Stomach (tissue), 19 donors: ENCODE measurements at places on chromosomes 5 and 9. TPM values are rescaled to one million over a fixed set of nuclear protein-coding genes. Genes with fewer than 3 reads are reported as not detected.

HRH2 gene
- total RNA-seq, result 44.6 TPM

CCDC69 gene
- 62.0 TPM for total RNA-seq

TNFSF8 gene
- total RNA-seq, result not detected

SV2C gene
- not detected for total RNA-seq

GRIA1 gene
- total RNA-seq, result 2.6 TPM

ENTPD2 gene
- 2.2 TPM for total RNA-seq

POMT1 gene
- total RNA-seq, result 15.4 TPM

SLC25A2 gene
- total RNA-seq, result 4.8 TPM

TXN gene
- 89.3 TPM for total RNA-seq

KLHL3 gene
- total RNA-seq, result 19.4 TPM

SNAPC4 gene
- 6.2 TPM for total RNA-seq

- no peaks in the 10 kb centered on the region for H3K27me3 ChIP-seq
- no peaks in the 10 kb centered on the region for H3K4me1 ChIP-seq
- no peak overlapping the region for H3K27ac ChIP-seq
- no peak overlapping the region for H3K4me3 ChIP-seq
These were observed 9.8 kb downstream of the SLC31A2 start for GRCh38 chr9:113160571-113160970.

- H3K36me3 ChIP-seq, result no peaks in the 10 kb centered on the region
- no peak overlapping the region for H3K4me3 ChIP-seq
- H3K4me1 ChIP-seq, result no peaks in the 10 kb centered on the region
- no peak for DNase-seq
- H3K27me3 ChIP-seq, result no peaks in the 10 kb centered on the region
These were observed 31.6 kb downstream of the ADGRV1 start for GRCh38 chr5:90590170-90590569.

GRCh38 chr9:115170358-115171073, 52.6 kb upstream of the TNC start:
- no peaks in the 10 kb centered on the region for H3K36me3 ChIP-seq
- no peaks in the 10 kb centered on the region for H3K27me3 ChIP-seq
- H3K27ac ChIP-seq, result no peak overlapping the region
- no peak overlapping the region for H3K4me3 ChIP-seq
- H3K4me1 ChIP-seq, result no peaks in the 10 kb centered on the region

GRCh38 chr9:114124666-114125475, 25.8 kb upstream of the KIF12 start:
- no peak overlapping the region for H3K4me3 ChIP-seq
- DNase-seq, result no peak
- H3K4me1 ChIP-seq, result peaks cover 21% of the 10 kb centered on the region
- H3K27me3 ChIP-seq, result no peaks in the 10 kb centered on the region
- no peak overlapping the region for H3K27ac ChIP-seq

DNA sequence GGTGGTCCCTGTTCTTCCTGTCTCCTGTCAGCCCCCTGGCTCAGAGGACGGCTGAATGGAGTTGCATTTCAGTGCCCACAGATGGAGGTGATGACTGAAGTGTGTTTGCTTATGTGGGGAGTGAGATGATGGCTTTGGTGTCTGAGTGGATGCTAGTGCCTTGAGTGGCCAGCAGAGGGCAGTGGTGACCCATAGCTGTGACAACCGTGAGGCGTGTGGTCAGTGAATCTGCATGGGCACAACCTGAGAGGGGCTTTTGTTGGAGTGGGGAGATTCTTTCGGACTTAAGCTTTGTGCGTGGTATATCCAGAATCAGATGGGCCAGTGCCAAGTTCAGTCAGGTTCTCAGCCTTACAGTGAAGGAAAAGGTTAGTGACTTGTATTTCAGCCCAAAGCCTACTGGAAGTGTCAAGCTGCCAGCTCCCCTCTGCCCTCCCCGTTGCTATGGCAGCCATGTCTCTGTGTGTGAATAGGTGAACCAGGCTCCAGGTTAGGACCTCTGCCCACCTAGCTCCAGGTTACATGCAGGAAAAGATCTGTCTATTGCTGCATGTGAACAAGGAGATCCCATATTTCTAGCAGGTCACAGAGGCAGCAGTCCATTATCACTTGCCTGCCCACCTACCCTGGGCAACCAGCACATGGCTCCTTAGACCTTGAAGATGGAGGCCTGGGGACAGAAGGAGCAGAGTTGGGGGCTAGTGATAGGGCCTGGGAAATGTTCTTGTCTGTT, 14.7 kb upstream of the CXXC5 start:
- no peak overlapping the region for H3K4me3 ChIP-seq
- peaks cover 35% of the 10 kb centered on the region for H3K4me1 ChIP-seq
- peak; percentile 71 for DNase-seq

DNA sequence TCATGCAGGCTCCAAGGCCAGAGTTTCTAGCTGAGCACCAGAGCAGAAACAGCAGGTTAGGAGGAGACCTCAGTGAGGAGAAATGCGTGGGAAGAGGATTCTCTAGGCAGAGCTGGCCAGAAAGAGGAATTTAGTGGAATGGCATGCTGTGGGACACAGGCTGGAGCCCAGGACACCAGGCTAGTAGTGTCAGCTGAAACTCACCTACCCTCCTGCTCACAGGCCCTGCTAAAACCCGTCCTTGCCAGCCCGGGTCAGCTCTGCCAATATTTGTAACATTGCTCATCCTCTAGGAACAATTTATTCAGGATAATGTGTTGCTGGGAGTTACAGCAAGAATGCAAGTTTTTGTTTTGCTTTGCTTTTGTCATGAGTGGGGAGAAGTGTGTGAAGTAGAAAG, 40.2 kb upstream of the AGXT2 start:
- H3K27me3 ChIP-seq, result no peaks in the 10 kb centered on the region
- no peak overlapping the region for H3K27ac ChIP-seq
- no peaks in the 10 kb centered on the region for H3K36me3 ChIP-seq

- peaks cover 6% of the 10 kb centered on the region for H3K4me1 ChIP-seq
- H3K27ac ChIP-seq, result no peak overlapping the region
- no peak overlapping the region for H3K4me3 ChIP-seq
- peaks cover 15% of the 10 kb centered on the region for H3K27me3 ChIP-seq
- H3K36me3 ChIP-seq, result no peaks in the 10 kb centered on the region
These were observed 55.4 kb upstream of the RNF130 start for GRCh38 chr5:180126716-180127681.

GRCh38 chr9:31334837-31335528, 1049.5 kb upstream of the ACO1 start:
- H3K36me3 ChIP-seq, result no peaks in the 10 kb centered on the region
- H3K27me3 ChIP-seq, result no peaks in the 10 kb centered on the region

DNA sequence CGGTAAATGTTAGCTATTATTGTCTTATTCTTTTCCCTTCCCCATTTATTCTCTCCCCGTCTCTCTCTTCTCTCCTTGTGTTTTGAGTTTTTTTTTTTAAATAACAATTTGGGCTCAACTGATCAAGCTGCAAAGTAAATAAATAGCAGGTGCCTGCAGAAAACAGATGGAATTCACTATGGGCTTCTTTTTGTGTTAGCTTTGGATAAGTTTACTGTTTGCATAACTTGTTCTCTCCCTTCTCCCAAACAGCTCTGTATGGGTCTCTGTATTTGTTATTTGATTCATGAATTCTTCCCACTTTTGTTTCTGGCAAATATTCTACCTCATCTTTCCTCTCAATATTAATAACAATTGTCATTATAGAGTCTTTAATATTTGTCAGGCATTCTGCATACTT, 111.8 kb upstream of the ASTN2 start:
- peaks cover 7% of the 10 kb centered on the region for H3K4me1 ChIP-seq
- H3K4me3 ChIP-seq, result no peak overlapping the region
- no peaks in the 10 kb centered on the region for H3K27me3 ChIP-seq
- no peaks in the 10 kb centered on the region for H3K36me3 ChIP-seq
- DNase-seq, result no peak

- H3K36me3 ChIP-seq, result no peaks in the 10 kb centered on the region
- no peaks in the 10 kb centered on the region for H3K27me3 ChIP-seq
- H3K4me3 ChIP-seq, result no peak overlapping the region
- DNase-seq, result no peak
- H3K27ac ChIP-seq, result no peak overlapping the region
These were observed 2.6 kb downstream of the FABP6 start for GRCh38 chr5:160231783-160232342.

GRCh38 chr5:138274189-138274853, at the start of gene GFRA3:
Gene GFRA3 (minus strand): TSS chr5:138274621. CDS start chr5:138274424, 197 bp downstream.
- peak within 1 kb of the TSS; percentile 42 for H3K4me3 ChIP-seq
- DNase-seq, result no peak
- peaks cover 39% of the 10 kb centered on the region for H3K27me3 ChIP-seq
- no peaks in the 10 kb centered on the region for H3K36me3 ChIP-seq

DNA sequence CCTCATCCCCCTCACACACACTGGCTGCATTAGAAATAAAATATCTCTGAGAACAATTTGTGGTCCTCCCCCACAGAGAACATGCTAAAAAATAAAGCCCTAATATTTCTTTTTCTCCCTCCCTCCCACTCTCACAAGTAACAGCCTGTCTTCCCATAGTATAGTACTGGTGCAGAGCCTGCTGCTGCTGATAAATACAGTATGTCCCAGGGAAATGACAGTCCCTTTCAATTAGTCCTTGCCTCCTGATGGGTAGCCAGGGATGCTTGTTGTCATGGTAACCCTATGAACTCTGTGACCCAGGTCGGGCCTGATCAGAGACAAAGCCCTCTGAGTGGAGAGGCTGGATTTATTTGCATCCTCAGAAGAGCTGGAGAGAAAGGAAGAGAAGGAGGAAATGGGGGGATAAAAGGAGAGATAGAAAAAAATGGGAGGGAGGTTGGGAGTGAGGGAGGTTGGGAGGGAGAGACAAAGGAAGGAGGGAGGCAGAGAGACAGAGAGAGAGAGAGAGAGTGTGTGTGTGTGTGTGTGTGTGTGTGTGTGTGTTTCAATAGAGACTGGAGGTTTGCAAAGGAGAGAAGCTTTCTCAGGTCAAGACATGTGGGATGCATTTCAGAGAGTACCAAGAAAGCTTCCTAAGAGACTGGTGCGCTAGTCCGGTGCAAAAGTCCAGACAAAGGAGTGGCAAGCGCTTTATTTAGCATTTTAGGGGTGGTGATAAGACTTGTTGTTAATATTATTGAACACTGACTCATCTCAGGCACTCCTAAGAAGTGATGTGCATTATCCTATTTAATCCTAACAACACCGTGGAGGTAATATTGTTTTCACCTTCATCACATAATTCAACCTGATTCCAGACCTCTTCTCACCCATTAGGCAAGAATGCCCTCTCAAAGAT, 260.8 kb downstream of the FAM114A2 start:
- no peak overlapping the region for H3K27ac ChIP-seq
- H3K36me3 ChIP-seq, result no peaks in the 10 kb centered on the region
- no peaks in the 10 kb centered on the region for H3K27me3 ChIP-seq
- DNase-seq, result no peak
- H3K4me1 ChIP-seq, result no peaks in the 10 kb centered on the region

- no peak overlapping the region for H3K27ac ChIP-seq
- no peaks in the 10 kb centered on the region for H3K27me3 ChIP-seq
- H3K36me3 ChIP-seq, result no peaks in the 10 kb centered on the region
- no peak for DNase-seq
These were observed 223.2 kb upstream of the ACO1 start for GRCh38 chr9:32161209-32161608.

- H3K36me3 ChIP-seq, result peaks cover 41% of the 10 kb centered on the region
- DNase-seq, result peak; percentile 92
- peak overlapping the region; percentile 23 for H3K4me3 ChIP-seq
- no peak overlapping the region for H3K27ac ChIP-seq
- peaks cover 15% of the 10 kb centered on the region for H3K4me1 ChIP-seq
These were observed 62.5 kb downstream of the CYFIP2 start for GRCh38 chr5:157328277-157328912.

GRCh38 chr9:108599571-108599970, 256.2 kb downstream of the ACTL7B start:
- no peaks in the 10 kb centered on the region for H3K4me1 ChIP-seq
- H3K36me3 ChIP-seq, result no peaks in the 10 kb centered on the region
- DNase-seq, result no peak
- H3K27me3 ChIP-seq, result no peaks in the 10 kb centered on the region
- H3K27ac ChIP-seq, result no peak overlapping the region

GRCh38 chr5:144487761-144488160, 317.1 kb downstream of the KCTD16 start:
- no peaks in the 10 kb centered on the region for H3K27me3 ChIP-seq
- no peak overlapping the region for H3K27ac ChIP-seq
- no peak for DNase-seq
- H3K36me3 ChIP-seq, result no peaks in the 10 kb centered on the region
- no peak overlapping the region for H3K4me3 ChIP-seq

DNA sequence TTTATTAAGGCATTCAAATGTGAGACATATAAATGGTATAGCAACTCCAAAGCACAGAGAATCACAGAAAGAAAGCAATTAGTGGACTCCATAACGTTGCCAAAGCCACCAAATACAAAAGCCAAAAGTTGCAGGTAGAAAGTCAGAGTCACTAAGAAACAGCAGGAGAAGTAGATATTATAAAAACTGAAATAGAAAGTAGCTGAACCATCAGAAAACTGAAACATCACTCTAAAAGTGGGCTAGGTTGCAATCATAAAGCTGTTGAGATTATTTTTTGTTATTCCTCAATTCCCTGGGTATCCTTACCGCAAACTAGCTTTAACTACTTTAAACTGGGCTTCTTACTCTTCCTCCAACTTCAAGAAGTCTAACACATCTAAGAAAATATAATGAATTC, 108.1 kb upstream of the ARRDC3 start:
- H3K4me3 ChIP-seq, result no peak overlapping the region
- no peaks in the 10 kb centered on the region for H3K36me3 ChIP-seq
- H3K27me3 ChIP-seq, result no peaks in the 10 kb centered on the region
- H3K4me1 ChIP-seq, result no peaks in the 10 kb centered on the region
- no peak overlapping the region for H3K27ac ChIP-seq

DNA sequence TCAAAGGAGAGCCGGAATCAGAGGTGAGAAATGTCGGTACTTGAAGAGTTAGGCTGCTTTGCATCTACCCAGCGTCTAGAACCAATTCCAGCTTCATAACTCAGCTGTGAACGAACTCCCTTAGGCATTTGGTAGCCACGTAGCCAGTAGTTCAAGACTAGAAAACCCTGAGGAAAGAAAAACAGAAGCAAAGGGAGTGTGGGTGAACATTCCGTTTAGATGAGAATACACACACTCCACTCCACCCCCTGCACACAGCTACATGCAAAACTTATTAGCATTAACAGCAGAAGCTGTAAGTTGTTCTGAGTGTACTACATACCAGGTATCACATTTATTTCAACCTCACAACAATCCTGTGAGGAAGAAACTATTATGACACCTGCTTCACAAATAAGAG, 78.3 kb downstream of the SMIM23 start:
- H3K27me3 ChIP-seq, result no peaks in the 10 kb centered on the region
- no peaks in the 10 kb centered on the region for H3K4me1 ChIP-seq
- H3K27ac ChIP-seq, result peak overlapping the region; percentile 41
- no peak for DNase-seq
- H3K36me3 ChIP-seq, result peaks cover 55% of the 10 kb centered on the region

GRCh38 chr5:180830253-180831138, 27.9 kb upstream of the MGAT1 start:
- H3K27ac ChIP-seq, result peak overlapping the region; percentile 100
- peak overlapping the region; percentile 79 for H3K4me3 ChIP-seq
- H3K27me3 ChIP-seq, result no peaks in the 10 kb centered on the region
- peak; percentile 74 for DNase-seq
